ENCODE measurements at places on chromosomes 11 and 22.
A peak's percentile ranks its signal among the peaks of the same experiment; 100 is the strongest.

DNA sequence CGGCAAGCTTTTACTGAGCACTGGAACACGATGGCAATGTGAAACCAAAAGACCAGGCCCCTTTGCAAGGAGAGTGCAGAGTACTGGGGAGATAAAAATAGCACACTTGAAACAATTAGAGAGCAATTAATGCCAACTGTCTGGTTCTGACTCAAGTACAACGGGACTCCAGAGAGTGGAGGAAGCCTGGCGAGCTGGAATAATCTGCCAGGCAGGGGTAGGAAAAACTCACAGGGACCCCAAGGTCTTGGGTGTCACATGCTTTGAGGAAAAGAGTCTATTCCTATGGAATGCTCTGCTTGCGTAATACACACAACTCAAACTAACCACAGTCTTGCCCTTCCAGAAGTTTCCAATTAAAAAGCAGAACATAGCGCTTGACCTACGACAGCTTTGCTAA lies 113.0 kb upstream of the CLMP start:
- H3K4me3 ChIP-seq, result no peak overlapping the region
- DNase-seq, result peak; percentile 12
- H3K27me3 ChIP-seq, result no peaks in the 10 kb centered on the region

DNA sequence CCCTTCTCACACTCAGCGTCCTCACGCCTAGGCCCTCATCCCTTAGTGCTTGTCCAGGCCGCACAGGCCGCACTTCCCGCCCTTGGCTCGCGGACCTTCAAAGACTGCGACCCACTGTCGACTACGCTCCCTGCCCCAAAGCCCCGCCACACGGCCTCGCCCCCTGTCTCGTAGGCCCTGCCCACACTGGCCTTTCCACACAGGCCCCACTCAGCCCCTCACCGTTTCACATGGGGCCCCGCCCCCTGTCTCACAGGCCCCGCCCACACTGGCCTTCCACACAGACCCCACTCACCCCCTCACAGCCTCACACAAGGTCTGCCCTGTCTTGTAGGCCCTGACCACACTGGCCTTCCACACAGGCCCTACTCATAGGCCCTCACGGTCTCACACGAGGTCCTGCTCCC lies 11.0 kb downstream of the NRXN2 start:
- peaks cover 27% of the 10 kb centered on the region for H3K27me3 ChIP-seq
- H3K4me3 ChIP-seq, result no peak overlapping the region
- no peak overlapping the region for H3K27ac ChIP-seq
- DNase-seq, result no peak

DNA sequence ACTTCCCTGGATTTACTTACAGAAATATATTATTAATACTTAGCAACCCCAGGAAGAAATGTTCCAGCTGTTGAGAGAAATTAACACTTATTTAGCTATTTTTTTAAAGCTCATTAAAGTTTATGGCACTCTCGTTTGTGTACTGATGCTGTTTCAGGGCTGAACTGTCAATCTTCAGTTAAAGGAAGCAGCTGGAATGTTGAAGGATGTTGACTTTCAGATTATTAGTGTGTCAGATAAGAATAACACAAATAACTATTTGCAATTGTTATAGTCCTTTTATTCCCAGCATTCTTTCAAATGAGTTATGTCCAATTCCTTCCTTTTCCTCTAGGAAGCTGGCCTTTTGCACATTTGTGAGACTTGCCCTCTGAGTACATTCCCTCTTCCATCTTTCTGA lies 278.2 kb upstream of the RAG2 start:
- no peaks in the 10 kb centered on the region for H3K36me3 ChIP-seq
- H3K27ac ChIP-seq, result no peak overlapping the region
- no peak overlapping the region for H3K4me3 ChIP-seq

- DNase-seq, result no peak
- no peaks in the 10 kb centered on the region for H3K4me1 ChIP-seq
- H3K27ac ChIP-seq, result no peak overlapping the region
- H3K36me3 ChIP-seq, result peaks cover 35% of the 10 kb centered on the region
- no peak overlapping the region for H3K4me3 ChIP-seq
Observed at GRCh38 chr11:74641289-74641688, 48.9 kb downstream of the POLD3 start.

DNA sequence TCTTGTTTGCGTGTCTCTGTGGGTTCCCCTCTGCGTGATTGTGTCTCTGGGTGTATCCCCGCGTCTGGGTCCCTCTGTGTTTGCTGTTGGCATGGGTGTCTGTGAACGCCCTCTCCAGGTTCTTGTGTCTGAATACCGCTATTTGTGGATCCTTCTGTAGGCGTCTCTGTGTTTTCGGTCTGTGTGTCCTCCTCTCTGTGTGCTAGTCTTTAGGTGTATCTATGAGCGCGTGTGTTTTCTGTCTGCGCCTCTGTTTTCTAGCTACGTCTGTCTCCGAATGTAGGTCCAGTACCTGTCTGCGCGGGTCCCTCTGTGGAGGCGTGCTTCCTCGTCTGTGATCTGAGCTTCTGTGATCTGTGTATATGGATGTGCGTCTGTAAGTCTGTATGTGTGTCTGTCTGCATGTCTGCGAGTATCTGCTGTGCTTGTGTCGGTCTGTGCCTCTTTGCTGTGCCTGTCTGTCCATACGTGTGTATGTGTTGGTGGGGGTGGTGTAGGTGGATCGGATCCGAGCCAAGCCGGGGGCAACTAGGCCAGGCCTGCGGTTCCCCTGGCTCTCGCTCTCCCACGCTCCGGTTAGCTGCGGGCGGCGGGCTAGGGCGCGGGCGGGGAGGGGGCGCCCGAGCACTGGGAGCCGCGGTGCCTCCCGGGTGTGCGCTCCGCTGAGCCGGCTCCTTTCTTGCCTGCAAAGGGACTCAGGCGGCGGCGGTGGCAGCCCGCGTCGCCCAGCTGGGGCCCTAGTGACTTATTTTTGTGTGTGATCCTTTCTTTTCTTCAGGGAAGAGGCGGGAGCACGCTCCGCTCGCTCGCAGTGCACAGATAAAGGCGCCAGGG lies 105.3 kb upstream of the E2F8 start:
- H3K27ac ChIP-seq, result no peak overlapping the region
- H3K4me3 ChIP-seq, result no peak overlapping the region
- no peaks in the 10 kb centered on the region for H3K4me1 ChIP-seq

DNA sequence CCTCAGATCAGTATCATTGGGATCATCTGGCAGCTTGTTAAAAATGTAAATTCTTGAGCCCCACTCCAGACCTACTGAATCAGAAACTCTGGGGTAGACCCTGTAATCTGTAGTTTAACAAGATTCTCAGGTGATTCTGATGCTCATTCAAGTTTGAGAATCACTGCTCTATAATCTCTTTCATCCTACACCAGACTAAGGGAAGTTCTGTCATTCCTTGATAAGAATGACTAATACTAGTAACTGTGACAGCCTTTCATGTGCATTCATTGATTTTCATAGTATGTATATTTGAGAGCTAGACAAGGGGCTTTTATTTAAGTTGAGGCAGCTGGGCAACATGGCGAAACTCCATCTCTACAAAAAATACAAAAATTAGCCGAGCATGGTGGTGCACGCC lies 30.0 kb downstream of the NAT10 start:
- no peaks in the 10 kb centered on the region for H3K4me1 ChIP-seq
- no peak overlapping the region for H3K27ac ChIP-seq
- no peaks in the 10 kb centered on the region for H3K27me3 ChIP-seq
- DNase-seq, result no peak

- no peak for DNase-seq
- no peak overlapping the region for H3K27ac ChIP-seq
- H3K36me3 ChIP-seq, result no peaks in the 10 kb centered on the region
Observed at GRCh38 chr22:24429411-24430365, 2.3 kb downstream of the ADORA2A start.

GRCh38 chr22:28441720-28442263 lies 237.8 kb downstream of the TTC28 start:
- DNase-seq, result no peak
- peak overlapping the region; percentile 97 for H3K4me3 ChIP-seq
- peaks cover 23% of the 10 kb centered on the region for H3K4me1 ChIP-seq
- H3K27me3 ChIP-seq, result no peaks in the 10 kb centered on the region
- H3K36me3 ChIP-seq, result no peaks in the 10 kb centered on the region
- H3K27ac ChIP-seq, result no peak overlapping the region

DNA sequence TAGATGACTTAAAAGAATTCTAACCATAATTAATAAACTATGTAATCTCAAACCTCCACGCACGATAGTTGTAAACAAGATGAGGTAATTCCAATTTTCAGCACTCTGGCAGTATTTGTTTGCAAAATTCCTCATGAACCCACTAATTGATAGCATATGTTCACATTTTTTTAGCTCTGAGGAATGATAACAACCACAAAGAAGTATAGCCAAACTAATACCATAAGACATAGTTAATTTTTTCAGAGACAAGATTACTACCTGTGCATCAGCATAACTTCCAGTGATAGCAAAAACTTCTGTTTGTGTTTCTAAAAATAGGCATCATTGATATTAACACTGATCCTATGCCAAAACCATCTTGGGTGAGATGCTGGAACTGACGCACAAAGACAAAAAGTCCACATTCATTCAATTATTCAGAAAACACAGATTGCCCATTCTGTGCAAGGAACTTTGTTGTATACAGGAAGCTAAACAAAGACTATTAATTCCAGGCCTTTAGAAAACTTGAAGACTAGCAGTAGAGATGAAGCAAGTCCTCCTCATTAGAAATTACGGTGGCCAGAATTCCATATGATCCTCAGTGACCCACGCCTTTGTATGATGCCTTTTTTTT lies 57.7 kb downstream of the PDGFD start:
- DNase-seq, result no peak
- H3K4me1 ChIP-seq, result no peaks in the 10 kb centered on the region
- no peaks in the 10 kb centered on the region for H3K27me3 ChIP-seq
- no peak overlapping the region for H3K4me3 ChIP-seq
- no peaks in the 10 kb centered on the region for H3K36me3 ChIP-seq
- no peak overlapping the region for H3K27ac ChIP-seq

DNA sequence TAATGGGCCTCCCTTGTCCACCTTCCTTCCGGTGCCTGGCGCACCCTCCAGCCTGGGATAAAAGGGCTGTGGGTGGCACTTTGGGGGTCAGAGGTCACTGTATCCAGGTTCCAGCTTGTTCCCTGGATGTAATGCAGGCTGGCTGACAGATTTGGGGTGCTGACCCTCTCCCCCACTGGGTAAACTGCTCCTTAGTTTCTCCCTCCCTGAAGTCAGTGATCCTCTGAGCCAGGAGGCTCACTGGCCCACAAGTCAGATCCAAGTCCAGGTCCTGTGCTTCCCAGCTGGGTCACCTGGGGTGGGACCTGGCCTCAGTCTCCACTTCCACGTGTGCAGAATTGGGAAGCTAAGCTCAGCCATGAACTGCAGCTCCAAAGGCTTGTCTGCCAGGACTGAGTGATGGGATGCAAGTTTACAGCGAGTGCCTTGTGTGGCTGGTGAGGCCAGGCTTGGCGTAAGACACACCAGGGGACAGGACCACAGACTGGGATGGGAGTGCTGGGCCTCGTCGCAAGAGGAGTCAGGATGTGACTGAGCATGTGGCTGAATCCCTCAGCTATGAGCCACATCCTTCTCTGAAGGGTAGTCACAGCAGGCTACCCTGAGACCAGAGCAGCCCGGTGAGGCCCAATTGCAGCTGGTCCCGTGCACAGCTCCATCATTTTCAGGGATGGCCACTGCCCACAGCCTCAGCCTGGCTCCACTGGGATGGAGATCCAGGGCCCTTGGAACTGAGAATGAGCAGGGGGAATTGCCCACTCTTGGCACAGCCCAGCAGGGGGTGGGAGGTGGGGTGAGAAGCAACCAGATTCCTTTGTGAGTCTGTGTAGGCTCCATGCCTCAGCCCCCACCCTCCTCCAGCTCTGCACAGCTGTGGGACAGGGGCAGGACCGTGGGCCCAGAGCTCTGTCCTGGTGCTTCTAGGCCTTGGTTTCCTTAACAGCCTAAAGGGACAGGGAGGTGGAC lies 7.2 kb downstream of the SHISA8 start:
- H3K27ac ChIP-seq, result no peak overlapping the region
- peaks cover 42% of the 10 kb centered on the region for H3K27me3 ChIP-seq
- DNase-seq, result no peak
- H3K4me1 ChIP-seq, result peaks cover 26% of the 10 kb centered on the region

- no peak overlapping the region for H3K4me3 ChIP-seq
- peaks cover 4% of the 10 kb centered on the region for H3K4me1 ChIP-seq
- H3K27ac ChIP-seq, result no peak overlapping the region
- peaks cover 11% of the 10 kb centered on the region for H3K27me3 ChIP-seq
Observed at GRCh38 chr11:131624531-131624930, 254.1 kb downstream of the NTM start.

- H3K27ac ChIP-seq, result no peak overlapping the region
- DNase-seq, result no peak
- no peaks in the 10 kb centered on the region for H3K36me3 ChIP-seq
- peaks cover 6% of the 10 kb centered on the region for H3K4me1 ChIP-seq
- H3K4me3 ChIP-seq, result no peak overlapping the region
Observed at GRCh38 chr11:35677904-35678303, 15.3 kb downstream of the TRIM44 start.

DNA sequence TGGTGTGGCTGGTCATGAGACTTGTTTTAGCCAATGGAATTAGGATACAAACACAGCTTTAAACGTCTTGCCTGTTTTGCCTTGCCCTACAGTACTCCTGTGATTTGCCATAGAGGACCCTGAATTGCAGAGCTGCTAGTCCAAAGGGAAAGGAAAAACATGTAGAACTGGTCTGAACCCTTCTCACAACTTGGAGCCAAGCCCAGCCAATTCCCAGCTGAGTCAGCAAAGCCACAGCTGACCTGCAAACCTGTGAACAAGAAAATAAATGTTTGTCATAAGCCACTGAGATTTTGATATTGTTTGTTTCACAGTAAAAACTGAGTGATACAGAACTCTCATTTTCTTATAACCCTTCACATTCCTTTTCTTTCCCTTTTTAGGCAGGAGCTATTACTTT lies 360.5 kb upstream of the API5 start:
- no peak overlapping the region for H3K27ac ChIP-seq
- H3K36me3 ChIP-seq, result no peaks in the 10 kb centered on the region
- no peak overlapping the region for H3K4me3 ChIP-seq
- H3K4me1 ChIP-seq, result no peaks in the 10 kb centered on the region
- no peak for DNase-seq

DNA sequence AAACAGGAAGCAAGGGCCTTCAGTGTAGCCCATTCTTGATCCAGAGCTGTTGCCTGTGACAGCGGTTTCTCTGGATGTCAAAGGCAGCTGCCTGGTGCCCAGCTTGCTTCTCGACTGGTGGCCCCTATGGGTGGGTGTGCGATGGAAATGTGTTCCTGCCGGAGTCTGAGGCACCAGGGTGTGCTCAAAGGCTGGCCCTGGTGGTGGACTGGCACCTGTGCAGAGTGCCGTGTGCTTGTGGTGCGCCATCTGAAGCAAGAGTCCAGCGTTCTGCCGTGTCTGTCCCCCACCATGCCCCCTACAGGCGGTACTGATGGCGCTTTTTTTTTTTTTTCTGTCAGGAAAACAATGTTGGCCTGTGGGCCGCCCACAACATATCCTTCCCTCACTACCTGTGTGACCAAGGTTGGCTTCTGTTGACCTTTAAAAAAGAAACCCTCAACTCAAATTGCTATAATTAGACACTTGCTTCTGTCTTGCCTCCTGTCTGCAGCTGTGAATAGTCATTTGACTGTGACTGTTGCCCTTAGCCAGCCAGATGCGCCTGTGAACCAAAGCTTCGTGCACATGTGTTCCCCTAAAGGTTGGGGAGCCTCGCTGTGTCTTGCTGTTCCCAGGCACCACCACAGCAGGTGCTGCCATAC lies 4.7 kb upstream of the RANBP1 start:
- no peak overlapping the region for H3K27ac ChIP-seq
- peak; percentile 81 for DNase-seq
- peaks cover 6% of the 10 kb centered on the region for H3K4me1 ChIP-seq
- H3K36me3 ChIP-seq, result peaks cover 5% of the 10 kb centered on the region
- H3K27me3 ChIP-seq, result no peaks in the 10 kb centered on the region
- H3K4me3 ChIP-seq, result no peak overlapping the region

GRCh38 chr11:57568330-57568766 lies 876 bp upstream of the UBE2L6 start:
- peak overlapping the region; percentile 76 for H3K4me3 ChIP-seq
- peak; percentile 80 for DNase-seq
- H3K36me3 ChIP-seq, result no peaks in the 10 kb centered on the region
- no peak overlapping the region for H3K27ac ChIP-seq
- H3K4me1 ChIP-seq, result peaks cover 32% of the 10 kb centered on the region

Data from common myeloid progenitor, CD34-positive (primary cell).